ENCODE measurements at places on chromosomes 2 and 18.
A peak's percentile ranks its signal among the peaks of the same experiment; 100 is the strongest.

GRCh38 chr2:24472416-24472815 is 18.6 kb upstream of the NCOA1 start:
- DNase-seq, result no peak

GRCh38 chr18:70659036-70659925 is 370.4 kb downstream of the SOCS6 start:
- DNase-seq, result no peak

DNA sequence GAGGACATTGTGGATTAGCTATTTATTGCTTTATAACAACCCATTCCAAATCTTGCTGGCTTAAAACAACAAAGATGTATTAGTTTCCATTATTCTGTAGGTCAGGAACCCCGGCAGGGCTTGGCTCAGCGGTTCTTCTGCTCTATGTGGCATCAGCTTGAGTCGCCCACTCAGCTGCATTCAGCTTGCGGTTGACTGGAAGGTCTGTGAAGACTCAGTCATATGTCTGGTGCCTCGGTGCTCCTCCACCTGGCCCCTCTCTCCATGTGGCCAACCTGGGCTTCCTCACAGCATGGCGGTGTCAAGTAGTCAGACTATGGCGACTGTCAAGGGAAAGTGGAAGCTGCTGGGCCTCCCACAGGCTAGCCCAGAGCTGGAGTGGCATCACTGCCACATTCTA is 48.6 kb downstream of the EMILIN2 start:
- peak; percentile 5 for DNase-seq

DNA sequence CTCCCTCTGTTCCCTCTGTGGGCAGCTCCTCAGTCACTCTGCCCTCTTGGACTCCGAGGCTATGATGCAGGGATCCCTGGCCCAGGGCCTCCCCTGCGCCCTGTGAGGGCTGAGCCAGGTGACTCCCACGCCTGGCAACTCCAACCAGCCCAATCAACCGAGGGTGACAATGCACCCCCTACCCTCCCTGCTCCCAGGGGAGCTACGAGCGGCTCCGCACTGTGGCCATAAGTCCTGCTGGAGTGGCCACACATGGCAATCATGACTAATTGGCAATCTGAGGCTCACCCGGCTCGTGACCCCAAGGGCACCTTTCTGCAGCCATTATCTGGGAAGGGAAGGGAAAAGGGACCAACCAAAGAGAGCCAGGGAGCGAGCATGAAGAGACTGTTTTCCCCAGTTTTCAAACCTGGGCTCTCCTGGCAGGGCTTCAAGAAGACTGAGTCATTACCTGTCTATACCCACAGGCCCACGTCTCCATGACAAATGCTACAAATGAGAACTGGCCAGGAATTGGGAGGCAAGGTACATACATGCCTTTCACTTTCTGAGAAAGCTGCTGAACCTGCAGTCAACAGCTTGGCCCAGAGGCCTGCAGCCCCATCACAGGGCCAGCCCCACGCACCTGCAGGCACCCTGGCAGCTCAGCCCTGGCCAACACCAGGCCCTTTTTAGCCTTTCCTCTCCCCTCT is 45.1 kb downstream of the RPL31 start:
- no peak for DNase-seq

- DNase-seq, result no peak
Measured at GRCh38 chr2:112891385-112891831, 19.6 kb upstream of the IL37 start.

- no peak for DNase-seq
Measured at GRCh38 chr2:223000872-223001796, 50.9 kb upstream of the KCNE4 start.

DNA sequence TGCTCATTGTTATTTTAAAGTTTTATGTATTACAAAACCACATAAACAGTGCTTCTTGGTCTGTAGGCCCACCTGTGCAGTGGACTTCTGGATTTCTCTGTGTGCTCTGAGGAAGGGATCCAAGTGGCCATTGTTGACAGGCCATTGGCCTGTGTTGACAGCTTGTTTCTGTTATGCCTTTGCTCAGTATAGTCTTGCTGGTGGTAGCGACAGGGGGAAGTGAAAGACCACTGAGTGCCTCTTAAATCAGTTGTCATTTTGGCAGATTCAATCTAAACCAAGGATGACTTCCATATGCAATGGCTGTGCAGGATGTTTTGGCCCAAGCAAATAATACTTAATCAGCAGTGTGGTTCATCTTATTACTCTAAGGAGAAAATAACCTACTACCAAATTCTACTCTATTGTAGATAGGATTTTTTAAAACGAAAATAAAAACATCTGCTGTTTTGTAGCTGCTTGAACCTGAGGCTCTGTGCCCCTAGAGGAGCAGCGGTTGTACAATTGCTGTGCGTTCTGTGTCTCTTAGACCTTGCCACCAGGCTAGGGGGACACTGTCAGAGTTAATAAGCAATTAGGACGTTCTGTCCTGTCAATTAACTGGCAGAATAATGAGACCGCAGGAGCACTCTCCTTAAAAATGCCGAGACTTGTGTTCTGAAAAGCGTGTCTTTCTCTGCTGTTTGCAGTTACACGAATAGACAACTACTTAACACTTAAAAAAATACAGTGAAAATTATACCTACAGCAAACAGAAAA is 108.2 kb downstream of the RHBDD1 start:
- no peak for DNase-seq

GRCh38 chr2:195270466-195271039 is 386.5 kb upstream of the SLC39A10 start:
- no peak for DNase-seq

- no peak for DNase-seq
Measured at GRCh38 chr2:65957886-65958285, 477.0 kb upstream of the MEIS1 start.

GRCh38 chr2:64419596-64420165 is 34.3 kb upstream of the LGALSL start:
- DNase-seq, result no peak

GRCh38 chr18:77144046-77144445 is 11.5 kb upstream of the MBP start:
- DNase-seq, result no peak
